ENCODE measurements at places on chromosomes 4 and X.

- DNase-seq: no peak
Measured at GRCh38 chrX:114985967-114986592, 31.3 kb downstream of the IL13RA2 start.

GRCh38 chr4:15414551-15415091, 13.2 kb upstream of the C1QTNF7 start:
- DNase-seq: no peak

DNA sequence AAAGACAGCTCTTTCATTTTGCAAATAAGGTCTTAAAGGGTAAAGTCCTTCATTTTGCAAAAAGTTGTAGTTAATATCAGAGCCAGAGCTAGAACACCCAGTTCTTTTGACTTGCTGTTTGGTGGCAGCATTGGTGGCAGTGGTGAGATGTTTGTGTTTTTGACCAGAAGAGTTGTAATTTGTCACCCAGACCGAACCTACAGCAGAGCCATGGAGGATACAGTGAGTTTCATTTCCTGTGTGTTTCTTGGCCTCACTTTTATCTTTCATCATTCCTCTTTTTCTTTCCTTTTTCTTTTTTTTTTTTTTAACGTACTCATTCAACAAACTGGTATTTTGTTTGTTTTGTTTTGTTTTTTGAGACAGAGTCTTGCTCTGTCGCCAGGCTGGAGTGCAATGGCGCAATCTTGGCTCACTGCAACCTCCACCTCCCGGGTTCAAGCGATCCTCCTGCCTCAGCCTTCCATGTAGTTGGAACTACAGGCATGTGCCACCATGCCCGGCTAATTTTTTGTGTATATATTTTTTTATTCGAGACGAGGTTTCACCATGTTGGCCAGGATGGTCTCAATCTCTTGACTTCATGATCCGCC, 116.4 kb downstream of the AFF1 start:
- no peak for DNase-seq

- no peak for DNase-seq
Measured at GRCh38 chr4:152164561-152164960, 371.3 kb downstream of the FBXW7 start.

- DNase-seq: no peak
Measured at GRCh38 chr4:71765350-71765749, 18.5 kb downstream of the GC start.

DNA sequence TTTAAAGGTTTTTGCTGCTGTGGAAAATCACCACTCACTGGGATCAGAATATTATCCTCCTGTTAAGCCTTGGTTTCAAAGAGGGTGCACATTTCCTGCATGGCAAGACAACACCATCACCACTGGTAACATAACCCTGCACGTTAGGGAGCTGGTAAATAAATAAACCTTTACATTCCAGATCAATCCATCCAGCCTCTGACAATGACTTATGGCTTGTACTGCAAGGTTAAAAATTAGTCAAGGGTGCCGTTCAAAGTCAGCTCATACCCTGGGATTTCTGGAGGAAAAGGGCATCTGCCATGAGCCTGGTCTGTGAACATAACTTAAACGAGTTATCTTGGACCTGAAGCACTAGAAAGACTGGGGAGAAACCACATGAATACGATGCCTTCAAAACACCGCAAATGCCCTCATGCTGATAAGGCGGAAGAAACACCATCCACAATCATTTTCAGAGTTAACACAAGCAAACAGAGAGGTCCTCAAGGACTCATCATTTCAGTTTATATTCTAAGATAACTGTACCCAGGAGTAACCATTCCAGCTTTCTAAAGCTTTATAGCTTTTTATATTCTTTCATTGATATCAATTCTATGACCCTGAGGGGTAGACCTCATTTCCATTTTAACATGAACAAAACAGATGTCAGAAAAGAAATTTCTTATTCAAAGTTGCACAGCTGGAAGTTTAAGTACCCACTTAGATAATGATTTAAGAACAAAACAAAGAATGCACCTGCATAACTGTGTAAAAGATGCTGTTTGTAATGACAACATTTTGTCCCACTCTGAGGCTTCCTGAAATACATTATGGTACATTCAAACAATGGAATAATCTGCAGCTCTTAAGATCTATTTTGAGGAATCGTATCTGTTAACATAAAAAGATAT, 103.1 kb downstream of the NPNT start:
- no peak for DNase-seq

DNA sequence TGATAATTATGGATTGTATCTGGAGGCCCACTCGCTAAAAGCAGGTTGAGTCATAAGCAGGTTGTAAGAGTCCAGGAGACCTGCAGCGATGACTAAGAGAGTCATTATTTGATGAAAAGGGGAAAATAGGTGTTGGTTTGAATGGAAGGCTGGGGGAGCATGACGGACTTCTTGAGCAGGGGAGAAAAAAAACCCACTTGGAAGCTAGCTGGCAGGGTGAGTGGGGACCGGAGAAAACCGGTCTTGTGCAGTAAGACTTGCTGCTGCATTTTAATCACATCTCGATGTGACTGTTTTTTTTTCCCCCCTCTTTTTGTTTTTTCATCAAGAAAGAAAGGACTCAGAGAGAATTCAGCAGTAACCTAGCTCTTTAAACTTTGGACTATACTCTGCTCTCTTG, 90.0 kb downstream of the IGSF1 start:
- no peak for DNase-seq

DNA sequence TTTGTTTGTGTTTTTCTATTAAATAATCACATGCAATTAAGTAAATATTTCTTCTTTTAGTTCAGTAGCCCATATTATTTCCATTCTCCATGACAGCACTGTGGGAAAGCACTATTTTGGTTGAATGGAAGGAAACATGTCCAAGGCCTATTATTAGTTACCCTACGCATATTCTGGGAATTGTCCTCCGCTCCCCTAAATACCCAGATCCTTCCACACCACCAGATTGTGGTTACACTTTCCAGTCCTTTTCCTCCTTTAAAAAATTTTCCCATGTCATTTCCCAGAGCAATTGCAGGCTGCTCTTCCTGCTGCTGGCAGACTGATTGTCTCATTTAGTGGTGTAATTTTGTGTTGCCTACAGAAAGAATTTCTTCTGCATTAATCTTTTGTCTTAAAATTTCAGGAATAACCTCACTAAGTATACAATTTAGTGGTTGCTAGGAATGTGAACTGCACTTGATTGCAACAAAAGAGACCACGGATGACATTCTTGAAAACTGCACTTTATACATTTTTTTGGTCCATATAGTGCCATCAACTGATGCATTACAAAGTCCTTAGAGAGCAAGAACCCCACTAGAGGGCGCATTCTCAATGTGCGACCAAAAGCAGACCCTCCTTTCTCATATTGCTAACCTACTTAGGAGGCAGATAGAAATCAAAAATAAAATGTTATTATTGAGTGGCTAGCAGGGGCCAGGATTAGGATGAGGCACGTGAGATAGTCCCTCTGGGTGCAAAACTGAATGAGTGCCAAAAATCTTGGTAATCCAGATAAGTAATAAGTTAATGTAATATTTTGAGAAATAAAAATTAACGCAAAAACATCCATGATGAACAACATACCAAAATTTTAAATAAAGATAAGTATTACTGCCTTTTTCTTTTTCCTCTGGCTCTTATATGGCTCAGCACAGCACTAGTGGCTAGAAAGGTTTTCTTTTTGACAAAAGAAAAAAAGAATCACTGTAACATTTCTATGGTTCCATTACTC, 98.8 kb upstream of the IQCM start:
- DNase-seq: no peak
